ENCODE measurements at places on chromosomes 5 and 9. TPM values are rescaled to one million over a fixed set of nuclear protein-coding genes. Genes with fewer than 3 reads are reported as not detected.

C9orf153 gene
- not detected for total RNA-seq

HACD4 gene
- total RNA-seq: 1.6 TPM

OR1Q1 gene
- total RNA-seq: not detected

PDE8B gene
- 1.3 TPM for total RNA-seq

PCDHGB2 gene
- 0.09 TPM for total RNA-seq

NMUR2 gene
- 0.06 TPM for total RNA-seq

TEK gene
- total RNA-seq: 0.15 TPM

LEAP2 gene
- 0.55 TPM for total RNA-seq

MARCOL gene
- total RNA-seq: not detected

ARHGEF28 gene
- 17.8 TPM for total RNA-seq

PCDHA3 gene
- 0.92 TPM for total RNA-seq

YTHDC2 gene
- 7.4 TPM for total RNA-seq

SLC2A6 gene
- total RNA-seq: 20.4 TPM

INSL6 gene
- not detected for total RNA-seq

IL7R gene
- total RNA-seq: 1.0 TPM

C9orf50 gene
- not detected for total RNA-seq

DBH gene
- not detected for total RNA-seq

OBP2B gene
- total RNA-seq: not detected

SLC45A2 gene
- total RNA-seq: not detected

PCDHB5 gene
- 1.5 TPM for total RNA-seq

SPINK1 gene
- 0.37 TPM for total RNA-seq

CDH12 gene
- not detected for total RNA-seq

CD274 gene
- total RNA-seq: 2.8 TPM

PRRX2 gene
- total RNA-seq: 5.2 TPM

GADD45G gene
- 0.21 TPM for total RNA-seq

SLC46A2 gene
- not detected for total RNA-seq

HBEGF gene
- 10.4 TPM for total RNA-seq

TTC16 gene
- not detected for total RNA-seq

FOXD1 gene
- total RNA-seq: 18.1 TPM

CMYA5 gene
- 0.07 TPM for total RNA-seq

GARIN3 gene
- not detected for total RNA-seq

SPATA9 gene
- total RNA-seq: 0.13 TPM

GRM6 gene
- not detected for total RNA-seq

CDH9 gene
- not detected for total RNA-seq

TAF11L5 gene
- total RNA-seq: not detected

HNRNPA0 gene
- 52.3 TPM for total RNA-seq

CDC25C gene
- total RNA-seq: 12.0 TPM

EDIL3 gene
- total RNA-seq: 0.16 TPM

UBAC1 gene
- 39.2 TPM for total RNA-seq

All from A549 treated with DMSO at 1 μM for 4 hours (cell line).